Liver (tissue), 10 donors: ENCODE measurements at places on chromosomes 12 and 14. TPM values are rescaled to one million over a fixed set of nuclear protein-coding genes. Genes with fewer than 3 reads are reported as not detected.
A peak's percentile ranks its signal among the peaks of the same experiment; 100 is the strongest.

The ACIN1 gene
- total RNA-seq = 50.6 TPM

The PGF gene
- 4.5 TPM for total RNA-seq

The FITM1 gene
- 1.7 TPM for total RNA-seq

The CNTN1 gene
- 1.2 TPM for total RNA-seq

The BRF1 gene
- 13.0 TPM for total RNA-seq

The KRT80 gene
- total RNA-seq = 0.05 TPM

The CDKN3 gene
- total RNA-seq = 0.50 TPM

The KRT7 gene
- 8.0 TPM for total RNA-seq

The ACOT4 gene
- total RNA-seq = 12.9 TPM

The PTGES3 gene
- total RNA-seq = 65.0 TPM

The SERPINA10 gene
- 256 TPM for total RNA-seq

The TM9SF1 gene
- 27.5 TPM for total RNA-seq

The GPR65 gene
- 4.5 TPM for total RNA-seq

The ASCL1 gene
- not detected for total RNA-seq

- no peak for DNase-seq
Measured at GRCh38 chr12:128581321-128581761, 242.4 kb downstream of the SLC15A4 start.

DNA sequence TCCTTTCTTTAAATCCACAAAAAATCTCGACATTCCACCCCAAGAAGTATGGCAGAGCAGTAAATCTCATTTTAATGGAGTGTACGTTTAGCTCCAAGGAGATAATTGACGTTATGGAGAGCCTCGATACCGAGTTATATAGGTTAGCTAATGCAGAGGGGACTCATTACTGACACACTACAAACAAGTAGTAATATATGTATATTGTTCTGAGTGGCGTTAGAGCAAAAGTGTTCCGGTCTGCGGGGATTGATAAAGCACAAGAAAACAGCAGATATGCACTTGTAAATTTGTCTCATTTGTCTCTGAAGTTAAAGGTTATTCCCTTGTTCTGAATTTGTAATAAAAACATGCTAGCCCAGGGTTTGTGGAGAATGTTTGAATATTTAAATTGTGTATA lies 84.1 kb downstream of the BCL11B start:
- no peak for DNase-seq

DNA sequence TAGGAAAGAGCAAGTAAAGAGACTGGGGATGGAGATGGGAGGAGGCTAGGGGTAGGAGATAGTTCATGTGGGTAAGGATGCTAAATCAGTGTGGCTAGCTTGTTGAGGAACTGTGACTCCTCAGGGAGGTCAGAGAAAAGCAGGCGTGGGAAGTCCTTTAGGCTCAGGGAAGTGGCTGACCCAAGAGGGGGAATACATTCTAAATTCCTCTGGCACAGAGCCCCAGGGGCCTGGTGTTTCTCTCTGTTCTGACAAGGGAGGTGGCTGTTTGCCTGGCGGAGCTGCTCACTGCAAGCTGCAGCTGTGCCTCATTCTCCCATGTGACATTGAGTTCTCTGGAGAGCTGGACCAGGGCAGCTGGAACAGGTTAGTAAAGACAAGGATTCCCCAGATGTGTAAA lies 152.2 kb upstream of the SLC38A2 start:
- no peak for DNase-seq

GRCh38 chr12:91140026-91140931 lies 29.0 kb upstream of the LUM start:
- no peak for DNase-seq

- DNase-seq = peak; percentile 97
Measured at GRCh38 chr12:109097435-109098182, at the start of gene UNG. Gene UNG (plus strand): TSS chr12:109097597. CDS start chr12:109097680, 83 bp downstream.

DNA sequence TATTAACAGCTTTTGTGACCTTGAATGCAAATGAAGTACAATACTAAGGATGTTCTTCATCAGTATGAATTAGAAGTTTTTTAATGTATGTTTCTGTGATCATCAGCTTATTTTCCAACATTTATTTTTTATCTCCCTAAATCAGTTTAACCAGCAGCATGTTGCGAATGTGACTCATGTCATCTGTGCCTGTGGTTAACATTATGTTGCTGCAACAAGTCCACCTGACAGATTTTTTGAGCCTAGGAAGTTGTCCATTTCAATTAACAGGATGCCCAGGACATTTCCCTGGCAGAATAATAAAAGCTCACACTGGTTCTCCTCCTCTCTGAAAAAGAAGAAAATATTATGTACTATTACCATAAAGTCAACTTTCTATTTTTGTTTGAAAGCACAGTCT lies 155.5 kb downstream of the SYT1 start:
- DNase-seq = no peak

- no peak for DNase-seq
Measured at GRCh38 chr12:94204499-94205247, 56.3 kb downstream of the PLXNC1 start.

GRCh38 chr12:20439626-20440025 lies 71.3 kb downstream of the PDE3A start:
- DNase-seq = no peak

DNA sequence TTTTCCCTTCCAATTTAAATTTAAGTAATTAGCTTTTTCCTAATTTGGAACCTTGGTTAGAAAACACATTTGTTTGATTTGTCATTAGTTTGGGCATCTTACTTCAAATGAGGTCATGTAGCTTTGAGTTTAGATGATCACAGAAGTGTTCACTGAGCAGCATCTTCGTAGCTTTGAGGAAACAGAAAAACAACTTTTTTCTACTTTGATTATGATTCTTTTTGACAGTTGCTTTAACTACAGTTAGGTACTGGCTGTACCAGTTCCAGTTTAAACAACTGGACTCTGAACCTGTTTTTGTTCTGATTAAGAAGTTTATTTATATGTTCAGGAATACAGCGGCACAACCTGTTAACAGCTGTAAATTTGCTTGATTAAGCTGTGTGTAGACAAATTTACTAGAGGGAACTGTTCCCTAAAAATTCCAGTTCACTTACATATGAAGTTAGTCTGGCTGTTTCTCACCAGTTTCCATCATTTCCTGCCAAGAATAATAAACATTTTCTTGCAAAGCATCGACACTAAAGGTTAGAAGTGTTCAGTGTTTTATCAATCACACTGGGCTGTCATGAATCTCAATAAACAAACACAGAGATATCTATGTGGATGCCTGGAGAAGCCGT lies 191.9 kb downstream of the RAD51B start:
- DNase-seq = no peak

DNA sequence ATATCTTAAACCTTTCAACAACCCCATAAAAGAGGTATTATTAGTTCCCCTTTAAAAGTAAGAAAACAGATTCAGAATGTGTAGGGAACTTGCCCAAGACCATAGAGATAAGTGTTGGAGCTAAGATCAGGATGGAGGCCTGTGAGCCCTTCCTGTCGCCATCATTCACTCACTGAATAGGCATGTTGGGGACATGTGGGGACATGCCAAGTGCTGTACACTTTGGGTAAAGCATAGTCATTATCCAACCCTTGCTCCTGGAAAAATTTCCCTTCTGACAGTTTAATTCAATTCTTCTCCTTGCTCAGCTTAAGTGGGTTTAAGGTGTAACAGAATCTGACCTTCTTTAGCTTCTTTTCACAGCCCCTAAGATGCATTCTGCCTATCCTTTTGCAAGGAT lies 28.0 kb upstream of the C12orf42 start:
- no peak for DNase-seq

DNA sequence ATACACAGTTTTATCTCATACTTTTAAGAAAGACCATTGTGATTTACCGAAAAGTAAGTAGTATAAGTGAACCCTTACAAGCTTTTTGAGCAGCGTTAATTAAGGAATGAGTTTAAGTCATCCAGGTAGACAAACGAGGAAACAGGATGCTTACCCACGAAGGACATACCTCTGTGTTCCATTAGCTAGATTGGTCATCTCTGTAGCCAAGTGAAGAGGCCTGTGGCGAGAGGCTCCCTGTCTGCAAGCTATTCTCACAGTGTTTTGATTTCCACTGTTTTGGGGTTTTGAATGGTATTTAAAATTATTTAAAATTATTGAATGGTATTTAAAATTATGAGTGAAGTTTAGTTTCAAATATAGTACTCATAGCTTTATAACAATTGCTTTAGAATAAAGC lies 342.1 kb upstream of the RGS6 start:
- DNase-seq = no peak

DNA sequence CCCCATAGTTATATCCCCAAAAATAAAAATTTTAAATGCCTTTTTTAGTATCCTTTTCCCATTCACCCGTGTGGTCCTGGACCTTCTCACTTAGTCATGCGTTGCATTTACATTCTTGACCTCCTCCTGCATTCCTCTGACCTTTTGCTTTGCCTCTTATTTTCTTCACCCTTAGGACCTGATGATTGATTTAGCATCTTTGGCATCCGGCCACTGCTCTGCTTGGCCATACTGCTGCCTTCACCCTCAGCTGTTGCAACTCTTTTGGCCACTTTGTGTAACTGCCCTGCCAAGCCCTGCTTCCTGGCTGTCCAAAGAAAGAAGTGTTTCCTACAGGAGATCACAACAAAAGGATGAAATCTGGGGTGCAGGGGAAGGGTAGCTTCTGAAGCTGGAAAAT lies 48.8 kb upstream of the SLC38A4 start:
- no peak for DNase-seq

GRCh38 chr14:76753541-76754198 lies 7.6 kb upstream of the VASH1 start:
- DNase-seq = no peak

DNA sequence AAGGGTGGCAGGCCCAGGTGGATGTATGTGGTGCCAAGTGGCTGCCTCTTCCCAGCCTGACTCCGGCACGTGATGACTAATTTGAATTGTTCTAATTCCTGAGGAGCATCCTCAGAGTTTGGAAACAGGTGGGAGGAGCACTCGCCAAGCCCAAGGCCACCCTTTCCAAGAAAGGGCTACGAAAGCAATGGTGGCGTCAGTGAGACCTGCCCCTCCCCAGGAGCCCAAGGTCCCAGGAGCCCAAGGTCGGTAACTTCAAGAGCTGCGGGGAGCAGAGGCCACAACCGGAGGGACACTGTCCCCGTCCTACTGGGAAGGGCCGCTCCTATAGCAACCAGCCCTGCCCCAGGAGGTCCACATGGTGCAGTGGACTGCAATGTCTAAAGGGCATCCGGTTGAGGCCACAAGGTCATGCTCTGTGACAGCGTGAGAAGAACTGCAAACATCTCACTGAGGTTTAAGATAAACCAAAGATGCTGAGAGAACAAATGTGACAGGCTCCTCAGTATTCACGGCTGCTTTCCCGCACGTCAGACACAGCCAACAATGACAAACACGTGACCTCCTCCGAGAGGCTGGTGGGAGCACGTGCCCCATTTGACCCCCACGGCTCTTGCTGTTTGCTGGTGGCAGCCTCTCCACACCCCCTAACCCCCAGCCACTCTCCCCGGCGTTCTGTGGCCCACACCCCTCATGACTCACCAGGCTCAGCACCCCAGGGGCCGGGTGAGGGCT lies 79.6 kb downstream of the ITPK1 start:
- peak; percentile 56 for DNase-seq

GRCh38 chr12:69313209-69313608 lies 35.0 kb upstream of the LYZ start:
- DNase-seq = no peak

GRCh38 chr12:7555752-7556151 lies 52.2 kb upstream of the CD163 start:
- DNase-seq = no peak

- DNase-seq = no peak
Measured at GRCh38 chr12:28180786-28181185, 9.5 kb upstream of the CCDC91 start.

DNA sequence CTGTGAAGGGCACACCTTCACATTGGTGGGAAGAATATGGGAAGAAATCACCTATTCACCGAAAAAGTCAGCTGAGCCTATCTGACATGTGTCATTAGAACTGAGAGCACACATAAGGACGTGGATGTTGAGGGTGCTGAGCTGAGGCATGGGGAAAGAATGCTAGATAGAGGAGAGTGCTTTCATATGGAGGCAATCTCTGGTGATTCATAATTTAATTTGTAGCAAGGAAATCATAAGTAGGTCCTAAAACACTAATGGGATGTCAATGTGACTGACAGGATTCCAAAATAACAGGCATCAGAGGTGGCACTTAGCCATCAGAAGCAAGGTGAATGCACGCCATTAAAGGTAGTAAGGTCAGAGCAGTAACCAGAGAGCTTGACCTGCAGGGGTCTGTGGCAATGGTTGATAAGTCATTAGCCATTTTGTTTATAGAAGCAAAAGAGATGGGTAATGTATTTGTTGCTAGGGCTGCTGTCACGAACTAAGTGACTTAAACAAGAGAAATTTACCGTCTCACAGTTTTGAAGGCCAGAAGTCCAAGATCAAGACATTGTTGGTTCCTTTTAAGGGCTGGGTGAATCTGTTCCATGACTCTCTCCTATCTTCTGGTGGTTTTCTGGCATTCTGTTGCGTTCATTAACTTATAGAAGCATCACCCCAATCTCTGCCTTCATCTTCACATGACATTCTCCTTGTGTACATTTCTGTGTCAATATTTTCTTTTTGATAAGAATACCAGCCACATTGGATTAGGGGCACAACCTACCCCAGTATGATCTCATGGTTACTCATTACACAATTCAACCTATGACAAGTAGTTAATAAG lies 69.3 kb downstream of the ANKS1B start:
- no peak for DNase-seq

DNA sequence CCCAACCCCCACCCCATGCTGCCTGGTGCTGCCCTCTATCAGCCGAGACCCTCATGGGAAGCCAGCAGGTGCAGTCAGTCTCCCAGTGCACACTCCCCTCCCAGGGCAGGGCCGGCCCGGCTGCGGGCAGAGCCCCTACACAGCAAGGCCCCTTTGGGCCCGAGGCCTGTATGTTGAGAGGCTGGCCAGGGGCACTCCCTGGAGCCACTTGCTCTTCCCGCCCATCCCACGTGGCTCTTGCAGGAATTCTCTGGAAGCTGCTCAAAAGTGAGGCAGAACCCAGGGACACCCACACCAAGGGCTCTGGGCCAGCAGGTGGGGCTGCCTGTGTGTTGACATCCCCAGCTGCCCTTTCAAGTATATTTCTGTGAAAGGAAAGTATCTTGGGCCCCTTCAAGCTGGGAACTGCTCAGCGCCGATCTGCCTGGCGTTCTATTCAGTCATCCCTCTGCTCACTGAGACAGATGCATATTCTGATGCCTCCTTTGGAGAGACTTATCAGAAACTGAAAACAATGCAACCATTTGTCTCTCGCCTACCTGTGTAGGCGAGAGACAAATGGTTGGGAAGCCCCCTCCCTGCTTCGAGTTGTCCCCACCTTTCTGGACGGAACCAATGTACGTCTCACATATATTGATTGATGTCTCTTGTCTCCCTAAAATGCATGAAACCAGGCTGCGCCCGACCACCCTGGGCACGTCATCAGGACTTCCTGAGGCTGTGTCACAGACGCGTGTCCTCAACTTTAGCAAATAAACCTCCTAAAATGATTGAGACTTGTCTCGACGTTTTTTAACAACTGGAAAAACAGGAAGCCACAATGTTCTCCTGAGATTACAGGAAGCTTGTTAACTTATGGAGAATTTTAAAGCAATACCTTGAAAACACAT lies 6.0 kb downstream of the GPR132 start:
- no peak for DNase-seq

DNA sequence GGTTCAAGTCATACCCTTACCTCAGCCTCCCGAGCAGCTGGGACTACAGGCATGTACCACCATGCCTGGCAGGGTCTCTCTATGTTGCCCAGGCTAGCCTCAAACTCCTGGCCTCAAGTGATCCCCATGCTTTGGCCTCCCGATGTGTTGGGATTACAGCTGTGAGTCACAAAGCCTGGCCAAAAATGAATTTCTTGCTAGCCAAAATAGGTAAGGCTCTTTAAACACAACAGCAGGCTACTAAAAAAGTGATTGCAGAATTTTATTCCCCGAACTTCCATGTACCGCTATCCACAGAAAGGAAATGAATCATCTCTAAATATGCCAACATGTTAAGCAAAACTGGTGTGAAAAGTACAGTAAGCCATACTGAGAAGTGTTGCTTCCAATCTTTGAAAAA lies 50.6 kb downstream of the WDHD1 start:
- DNase-seq = no peak
